Mononuclear cell (primary cell): ENCODE measurements at places on chromosomes 5 and 9. TPM values are rescaled to one million over a fixed set of nuclear protein-coding genes. Genes with fewer than 3 reads are reported as not detected.

RLN2 gene
- total RNA-seq: 0.31 TPM

PRLR gene
- total RNA-seq: 1.6 TPM

PTPN3 gene
- total RNA-seq: under 0.01 TPM

NCS1 gene
- 0.42 TPM for total RNA-seq

RANBP3L gene
- 0.10 TPM for total RNA-seq
